ENCODE measurements at places on chromosomes 7 and 10.
A peak's percentile ranks its signal among the peaks of the same experiment; 100 is the strongest.

DNA sequence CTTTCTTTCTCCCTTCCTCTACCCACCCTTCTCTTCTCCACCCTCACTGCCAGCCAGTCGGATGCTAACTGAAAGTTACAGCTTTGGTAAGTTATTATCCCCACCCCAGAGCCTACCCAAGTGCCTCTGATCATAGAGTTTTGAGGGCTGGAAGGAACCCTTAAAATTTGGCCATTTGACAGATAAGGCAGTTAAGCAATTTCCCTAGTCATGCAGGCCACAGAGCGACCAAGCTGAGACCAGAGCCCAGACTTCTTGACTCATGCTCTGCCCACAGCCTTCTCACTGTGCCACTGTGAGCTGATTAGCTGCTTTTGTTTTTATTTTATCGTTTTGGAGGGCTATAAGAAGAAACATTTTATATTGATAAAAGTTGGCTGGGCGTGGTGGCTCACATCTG is 17.2 kb downstream of the SAP25 start:
- no peak for DNase-seq
- H3K27me3 ChIP-seq = no peaks in the 10 kb centered on the region
- no peak overlapping the region for H3K27ac ChIP-seq
- H3K36me3 ChIP-seq = peaks cover 64% of the 10 kb centered on the region
- no peak overlapping the region for H3K4me3 ChIP-seq

GRCh38 chr7:140671966-140672365 is 779 bp upstream of the ADCK2 start:
- H3K36me3 ChIP-seq = peaks cover 2% of the 10 kb centered on the region
- peaks cover 4% of the 10 kb centered on the region for H3K4me1 ChIP-seq
- no peak for DNase-seq
- H3K4me3 ChIP-seq = peak overlapping the region; percentile 51

GRCh38 chr10:100830728-100831111 is 82.0 kb upstream of the SLF2 start:
- no peaks in the 10 kb centered on the region for H3K36me3 ChIP-seq
- H3K4me1 ChIP-seq = peaks cover 8% of the 10 kb centered on the region
- DNase-seq = no peak
- peaks cover 94% of the 10 kb centered on the region for H3K27me3 ChIP-seq
- H3K4me3 ChIP-seq = no peak overlapping the region

GRCh38 chr7:102286237-102287110 is at the start of gene SH2B2:
Gene SH2B2, plus strand, starts transcription at chr7:102286868. Its CDS starts 13,683 bp downstream, at chr7:102300551.
- H3K36me3 ChIP-seq = no peaks in the 10 kb centered on the region
- H3K27ac ChIP-seq = peak within 1 kb of the TSS; percentile 26
- peak within 1 kb of the TSS; percentile 95 for H3K4me3 ChIP-seq
- peaks cover 26% of the 10 kb centered on the region for H3K4me1 ChIP-seq
- peak; percentile 65 for DNase-seq
- no peaks in the 10 kb centered on the region for H3K27me3 ChIP-seq

GRCh38 chr7:45893374-45893995 is 5.2 kb downstream of the IGFBP1 start:
- H3K27me3 ChIP-seq = peaks cover 51% of the 10 kb centered on the region
- no peaks in the 10 kb centered on the region for H3K36me3 ChIP-seq
- H3K4me1 ChIP-seq = peaks cover 2% of the 10 kb centered on the region
- H3K27ac ChIP-seq = no peak overlapping the region
- H3K4me3 ChIP-seq = no peak overlapping the region
- DNase-seq = no peak

- H3K27me3 ChIP-seq = no peaks in the 10 kb centered on the region
- no peaks in the 10 kb centered on the region for H3K36me3 ChIP-seq
- no peak overlapping the region for H3K27ac ChIP-seq
- peaks cover 11% of the 10 kb centered on the region for H3K4me1 ChIP-seq
- H3K4me3 ChIP-seq = no peak overlapping the region
- DNase-seq = no peak
These were observed 104.2 kb upstream of the CHST15 start for GRCh38 chr10:124197371-124198124.

DNA sequence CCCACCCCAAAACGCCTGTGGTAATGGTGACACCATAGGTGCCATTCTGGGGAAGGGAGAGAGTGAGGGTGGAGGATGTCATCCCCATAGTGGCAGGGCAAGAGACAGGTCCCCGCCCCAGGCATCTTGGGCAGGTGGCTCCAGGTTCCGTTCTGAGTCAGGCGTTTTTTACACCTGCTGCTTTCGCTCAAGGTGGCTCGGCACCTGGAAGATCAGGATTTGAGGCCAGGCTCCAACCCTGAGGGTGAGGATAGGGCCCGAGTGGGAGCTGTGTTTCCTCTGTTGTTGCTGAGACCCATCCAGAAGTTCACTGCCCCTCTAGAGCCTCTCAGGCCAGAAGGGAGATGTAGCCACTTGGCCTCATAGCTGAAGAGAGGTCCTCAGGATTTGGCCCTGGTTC is 36.6 kb upstream of the DUSP5 start:
- H3K27me3 ChIP-seq = peaks cover 17% of the 10 kb centered on the region
- H3K4me3 ChIP-seq = no peak overlapping the region

DNA sequence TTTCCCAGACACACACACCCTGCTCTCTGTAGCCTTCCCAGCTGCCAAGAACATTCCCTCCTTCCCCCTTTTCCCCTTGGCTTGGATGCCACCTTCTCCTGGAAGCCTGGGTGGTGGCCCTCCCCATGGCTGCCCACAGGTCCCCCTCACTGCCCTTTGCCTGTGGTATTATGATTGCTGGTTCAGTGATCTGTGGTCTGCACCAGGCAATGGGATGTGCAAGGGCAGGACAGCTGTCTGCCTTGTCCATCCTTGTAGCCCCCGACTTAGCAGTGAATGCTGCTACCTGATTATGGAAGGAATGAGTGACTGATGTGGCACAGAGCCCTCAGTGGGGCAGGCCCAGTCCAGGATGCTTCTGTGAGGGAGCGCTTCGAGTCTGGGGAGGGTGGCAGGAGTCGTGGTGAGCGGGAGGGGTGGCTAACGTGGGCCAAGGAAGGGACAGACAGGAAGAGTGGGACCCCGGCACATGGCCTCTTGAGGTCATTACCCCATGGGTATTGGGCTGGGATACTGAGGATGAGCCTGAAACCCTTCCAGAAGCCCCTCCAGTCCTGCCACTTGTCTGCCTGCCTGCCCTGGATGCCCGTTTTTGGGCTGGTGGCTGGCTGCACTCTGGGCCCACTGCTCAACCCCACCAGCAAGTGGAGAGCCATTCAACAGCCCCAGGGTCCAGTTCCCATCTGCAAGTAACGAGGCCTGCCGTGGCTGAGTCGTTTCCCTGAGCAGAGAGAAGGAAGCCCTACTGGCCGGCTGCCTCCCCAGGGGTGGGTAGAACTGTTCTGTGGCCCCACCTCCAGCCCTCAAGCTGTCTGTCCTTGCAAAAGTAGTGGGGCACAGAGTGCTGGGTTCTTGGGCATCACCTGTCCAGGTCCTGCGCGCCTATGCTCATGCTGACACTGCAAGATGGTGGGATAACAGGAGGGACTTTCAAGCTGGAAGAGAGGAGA is 8.8 kb downstream of the CHST3 start:
- H3K4me1 ChIP-seq = peaks cover 28% of the 10 kb centered on the region
- peaks cover 7% of the 10 kb centered on the region for H3K36me3 ChIP-seq
